Right hindlimb (tissue), 1 donor: ENCODE measurements at places on chromosomes 4 and X.

DNA sequence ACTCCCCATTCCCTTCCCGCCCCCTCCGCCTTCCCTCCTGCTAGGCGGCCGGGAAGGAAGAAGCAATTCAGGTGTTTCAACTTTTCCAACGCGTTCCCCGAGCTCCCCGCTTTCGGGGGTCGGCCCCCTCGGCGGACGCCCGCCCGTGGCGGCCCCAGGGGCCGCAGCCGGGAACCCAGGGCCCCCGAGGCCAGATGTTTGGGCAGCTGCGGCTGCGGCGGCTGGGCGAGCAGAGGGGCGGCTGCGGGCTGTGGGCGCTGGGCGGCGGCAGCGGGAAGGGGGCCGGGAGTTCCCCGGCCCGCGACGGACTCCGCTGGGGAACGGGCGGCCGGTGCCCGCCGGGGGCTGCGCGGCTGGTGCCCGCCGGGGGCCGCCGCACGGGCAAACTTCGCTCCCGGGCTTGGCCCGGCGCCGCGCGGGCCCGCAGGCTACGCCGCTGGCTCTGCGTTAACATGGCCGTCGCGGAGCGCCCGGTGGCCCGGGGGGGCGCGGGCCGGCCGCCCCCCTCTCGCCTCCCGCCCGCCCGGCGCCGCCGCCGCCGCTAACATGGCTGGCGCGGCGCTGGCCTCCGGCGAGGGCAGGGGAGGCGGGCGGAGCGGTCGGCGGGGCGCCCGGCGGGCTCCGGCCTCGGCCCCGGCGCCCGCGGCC lies 510 bp downstream of the HMGB3 start:
- peak; percentile 24 for DNase-seq

DNA sequence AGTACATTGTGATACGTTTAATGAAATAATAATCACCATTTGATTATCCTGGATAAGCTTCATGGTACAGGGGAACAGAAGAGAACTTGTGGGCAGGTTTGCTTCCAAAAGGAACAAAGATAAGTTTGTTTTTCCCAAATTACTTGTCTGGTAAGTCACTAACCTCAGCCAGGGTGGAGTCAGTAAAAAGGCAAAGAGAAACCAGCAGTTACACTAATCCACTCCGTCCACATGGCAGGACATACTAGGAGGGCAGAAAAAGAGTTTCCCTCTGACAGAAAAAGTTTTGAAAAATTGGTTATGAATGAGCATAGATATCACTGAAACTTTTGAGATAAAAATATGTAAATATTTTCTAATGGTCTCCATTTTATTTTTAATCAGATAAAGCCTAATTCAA lies 285.9 kb downstream of the IL15 start:
- DNase-seq = no peak

- no peak for DNase-seq
Measured at GRCh38 chr4:83599183-83599582, 63.3 kb downstream of the GPAT3 start.

DNA sequence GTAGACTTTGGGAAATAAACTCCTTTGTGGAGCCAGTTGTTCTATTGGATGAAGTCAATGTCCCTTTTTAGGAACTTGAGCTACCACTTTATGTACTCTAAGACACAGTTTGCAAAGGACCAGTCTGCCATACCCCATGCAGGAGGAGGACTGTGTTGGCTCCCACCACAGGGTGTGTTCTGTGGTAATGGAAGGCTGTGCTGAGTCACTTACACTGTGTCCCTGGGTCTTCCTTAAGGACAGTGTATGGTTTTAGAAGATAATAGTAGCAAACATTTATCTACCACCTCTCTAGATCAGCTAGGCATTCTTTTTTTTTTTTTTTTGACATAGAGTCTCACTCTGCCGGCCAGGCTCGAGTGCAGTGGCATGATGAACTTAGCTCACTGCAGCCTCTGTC lies 184.0 kb upstream of the PGRMC2 start:
- no peak for DNase-seq

DNA sequence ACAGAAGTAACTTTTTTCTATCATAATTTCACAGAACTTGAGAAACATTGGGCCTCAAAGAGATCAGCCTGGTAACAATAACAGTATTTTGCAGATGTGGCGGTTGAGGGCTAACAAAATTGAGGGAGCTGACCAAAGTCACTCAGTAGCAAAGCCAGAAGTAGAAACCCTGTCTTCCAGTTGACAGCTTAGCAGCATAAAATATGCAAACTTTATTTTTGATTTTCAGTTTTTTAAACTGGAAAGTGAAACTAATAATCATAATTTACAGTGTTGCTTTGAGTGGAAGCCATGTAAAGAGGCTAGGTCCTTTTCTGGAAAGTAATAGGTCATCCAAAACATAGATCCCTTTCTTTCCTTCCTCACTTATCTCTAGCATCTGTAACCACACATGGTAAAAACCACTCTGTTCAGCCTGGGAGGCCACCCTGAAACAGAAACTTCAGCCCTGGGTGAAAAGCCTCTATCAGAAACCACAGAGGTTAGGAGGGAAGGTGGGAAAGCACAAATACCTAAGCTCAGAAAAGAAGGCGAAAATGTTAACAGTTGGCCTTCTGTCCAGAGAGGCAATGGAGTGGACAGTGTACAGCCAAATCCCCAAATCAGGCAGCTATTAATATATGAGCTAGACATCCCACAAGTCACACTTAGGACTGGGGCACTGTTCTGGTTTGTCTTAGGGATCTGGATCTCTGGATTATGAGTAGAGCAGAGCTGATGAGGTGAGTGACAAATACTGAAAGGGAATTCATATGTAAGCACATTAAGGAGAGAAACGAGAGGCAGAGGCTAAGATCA lies 61.1 kb upstream of the ARSJ start:
- DNase-seq = no peak
